ENCODE measurements at places on chromosomes 5 and 9.
A peak's percentile ranks its signal among the peaks of the same experiment; 100 is the strongest.

- no peak for DNase-seq
Measured at GRCh38 chr9:91289244-91289643, 72.5 kb downstream of the AUH start.

- no peak for DNase-seq
Measured at GRCh38 chr5:141882594-141883183, 4.5 kb upstream of the PCDH1 start.

DNA sequence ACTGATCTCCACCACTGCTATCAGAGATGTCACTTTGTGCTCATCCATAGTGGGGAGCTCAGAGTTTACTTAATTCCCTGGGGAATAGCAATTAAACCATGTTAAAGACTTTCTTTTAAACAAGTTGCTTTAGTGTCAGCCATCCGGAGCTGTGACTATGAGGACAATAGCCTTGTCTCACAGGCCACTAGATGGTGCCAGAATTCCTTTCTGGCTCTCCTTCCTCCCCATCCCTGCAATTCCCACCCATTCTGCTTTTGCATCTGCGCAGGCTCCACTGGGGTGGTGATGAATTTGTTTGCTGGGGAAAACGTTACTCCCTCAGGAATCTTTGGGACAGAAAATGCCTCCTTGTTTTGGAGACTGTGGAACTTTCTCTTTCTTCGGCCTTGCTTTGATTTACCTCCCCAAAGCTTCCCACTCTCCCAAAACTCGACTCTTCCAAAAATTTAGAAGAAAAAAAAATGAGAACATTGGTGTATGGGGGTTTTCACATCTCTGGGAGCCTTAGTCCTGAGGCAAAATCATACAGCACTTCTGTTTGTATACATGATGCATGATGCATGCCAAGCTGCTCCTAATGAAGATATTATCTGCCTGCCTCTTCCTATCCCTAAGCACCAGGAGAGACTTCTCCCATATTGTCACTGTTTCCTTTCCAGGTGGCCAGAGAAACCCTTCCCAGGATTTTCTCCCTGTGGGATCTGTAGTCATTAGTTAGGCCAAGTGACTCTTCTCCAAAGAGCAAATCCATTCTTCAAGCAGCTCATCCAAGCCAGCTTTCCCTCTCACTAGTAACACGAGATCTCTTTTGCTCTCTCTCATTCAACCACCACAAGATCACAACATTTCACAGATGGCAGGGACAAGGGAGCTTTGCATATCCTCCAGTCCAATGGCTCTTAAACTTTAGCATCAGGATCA lies 466.1 kb downstream of the TLR4 start:
- DNase-seq = no peak

DNA sequence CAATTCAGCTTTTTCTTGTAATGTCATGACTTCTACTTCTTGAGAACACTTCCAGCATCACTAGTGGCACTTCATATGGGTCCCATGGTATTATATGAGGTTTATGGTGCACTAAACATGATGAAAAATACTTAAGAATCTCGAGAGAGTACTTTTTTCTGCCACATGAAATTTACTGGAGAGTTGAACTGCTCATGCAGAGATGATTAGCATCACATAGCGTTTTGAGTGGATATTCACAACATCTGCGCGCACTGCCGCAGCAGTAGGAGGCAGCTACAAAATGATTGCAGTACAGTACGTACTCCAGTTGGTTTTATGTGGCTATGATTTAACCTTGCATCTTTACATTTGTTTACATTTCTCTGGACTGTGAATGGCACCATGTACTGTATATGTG lies 14.7 kb downstream of the RAD1 start:
- no peak for DNase-seq

DNA sequence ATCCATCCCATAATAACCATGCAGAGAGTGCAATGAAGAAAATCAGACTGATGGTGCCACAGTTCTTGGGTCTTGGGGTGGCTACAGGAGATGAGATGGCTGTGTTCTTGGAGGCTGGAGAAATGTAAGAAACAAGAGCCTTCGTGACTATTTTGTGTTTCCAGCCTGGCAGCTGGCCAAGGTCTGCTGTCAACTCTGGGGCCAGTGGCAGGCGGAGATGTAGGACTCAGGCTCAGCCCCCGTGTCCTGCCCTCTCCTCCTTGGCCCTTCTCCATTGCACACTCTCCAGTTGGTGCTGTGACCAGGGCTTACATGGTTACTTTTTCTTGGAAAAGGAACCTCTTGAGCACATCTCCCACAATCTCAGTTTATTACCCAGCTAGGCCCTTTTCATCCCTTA lies 235.4 kb downstream of the DMRT2 start:
- no peak for DNase-seq

DNA sequence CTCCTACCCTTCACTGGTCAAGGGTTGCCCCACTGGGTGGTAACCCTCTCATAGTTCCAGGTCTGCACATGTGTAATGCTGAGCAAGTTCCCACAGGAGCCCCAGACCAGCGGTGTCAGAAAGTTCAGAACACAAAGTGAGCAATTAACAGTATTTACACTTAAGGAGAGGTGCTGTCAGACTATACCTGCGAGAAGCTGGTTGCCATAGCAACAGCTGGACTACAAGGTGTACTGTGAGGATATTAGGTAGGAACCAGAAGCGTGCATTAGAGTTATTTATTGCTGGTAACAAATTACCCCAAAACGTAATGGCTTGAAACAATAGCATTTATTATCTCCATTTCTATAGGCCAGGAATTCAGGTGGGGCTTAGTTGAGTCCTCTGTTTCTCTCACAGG lies 317.0 kb upstream of the RPS23 start:
- DNase-seq = no peak

DNA sequence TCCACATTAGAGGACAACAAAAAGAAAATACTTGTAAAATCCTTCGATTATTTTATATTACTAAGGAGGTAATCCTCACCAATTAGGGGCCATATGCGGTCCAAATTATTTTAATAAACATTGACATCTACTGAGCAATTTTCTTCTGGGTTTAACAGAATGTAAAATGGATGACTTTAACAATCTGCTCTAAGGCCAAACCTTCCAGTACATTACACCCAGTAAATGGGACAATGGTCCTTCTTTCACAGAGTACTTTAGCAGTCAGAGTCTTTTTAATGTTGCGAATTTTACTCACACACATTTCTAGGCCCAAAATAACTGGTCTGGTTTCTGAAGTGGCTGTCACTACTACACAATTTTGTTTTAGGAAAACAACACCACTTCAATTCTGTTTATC lies 106.9 kb downstream of the TTC39B start:
- DNase-seq = no peak

DNA sequence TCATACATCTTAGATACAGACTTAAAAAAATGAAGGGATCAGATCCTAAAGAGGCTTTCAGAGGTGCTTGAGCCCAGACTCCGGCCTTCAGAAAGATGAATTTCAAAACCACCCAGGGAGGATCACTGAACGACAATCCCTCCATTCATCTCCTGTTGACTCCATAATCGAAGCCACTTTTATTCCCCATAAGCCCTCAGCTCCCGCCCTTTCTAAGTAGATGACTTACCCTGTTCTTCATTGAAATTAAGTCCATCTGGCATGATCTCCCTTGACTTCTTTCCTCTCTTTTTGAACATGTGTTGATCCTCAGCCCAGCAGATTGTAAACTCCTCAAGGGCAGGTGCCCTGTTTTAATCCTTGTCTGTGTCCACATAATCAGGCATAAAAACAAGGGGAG lies 50.8 kb upstream of the ASTN2 start:
- no peak for DNase-seq

GRCh38 chr5:62779010-62779422 lies 200.4 kb downstream of the LRRC70 start:
- peak; percentile 18 for DNase-seq

GRCh38 chr5:10306806-10307205 lies 896 bp downstream of the CMBL start:
- DNase-seq = no peak
